Renal cortical epithelial cell (primary cell): ENCODE measurements at places on chromosomes 6 and 20. TPM values are rescaled to one million over a fixed set of nuclear protein-coding genes. Genes with fewer than 3 reads are reported as not detected.

- DNase-seq, result no peak
These were observed 43.4 kb downstream of the PSMB1 start for GRCh38 chr6:170509723-170510018.

- no peak for DNase-seq
These were observed 318.2 kb downstream of the SAMD5 start for GRCh38 chr6:147826698-147827097.

The PHACTR3 gene
- 0.52 and 1.6 TPM in 2 replicates for total RNA-seq

The NNAT gene
- 0.35 and 1.4 TPM in 2 replicates for total RNA-seq

The SNAP25 gene
- 0.35 TPM in 1 of 2 replicates, not detected in the other for total RNA-seq

The RCAN2 gene
- total RNA-seq, result 1.6 and 3.1 TPM in 2 replicates

DNA sequence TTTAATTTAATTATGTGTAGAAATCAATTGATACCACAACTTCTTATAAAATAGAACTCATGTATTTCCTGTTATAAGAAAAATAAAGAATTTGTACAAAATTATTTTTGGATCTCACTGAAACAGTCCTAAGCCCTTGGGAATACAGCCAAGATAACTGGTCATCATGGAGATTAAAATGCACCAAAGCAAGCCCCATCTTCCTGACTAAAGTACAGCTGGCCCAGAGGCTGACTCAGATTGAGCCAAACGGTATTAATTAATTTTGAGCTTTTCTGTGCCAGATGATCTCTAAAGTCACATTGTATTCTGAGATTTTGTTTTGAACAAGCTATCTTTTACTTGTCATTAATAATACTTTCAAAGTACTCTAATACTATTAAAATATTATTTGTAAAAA lies 978.5 kb downstream of the TBC1D32 start:
- DNase-seq, result no peak

DNA sequence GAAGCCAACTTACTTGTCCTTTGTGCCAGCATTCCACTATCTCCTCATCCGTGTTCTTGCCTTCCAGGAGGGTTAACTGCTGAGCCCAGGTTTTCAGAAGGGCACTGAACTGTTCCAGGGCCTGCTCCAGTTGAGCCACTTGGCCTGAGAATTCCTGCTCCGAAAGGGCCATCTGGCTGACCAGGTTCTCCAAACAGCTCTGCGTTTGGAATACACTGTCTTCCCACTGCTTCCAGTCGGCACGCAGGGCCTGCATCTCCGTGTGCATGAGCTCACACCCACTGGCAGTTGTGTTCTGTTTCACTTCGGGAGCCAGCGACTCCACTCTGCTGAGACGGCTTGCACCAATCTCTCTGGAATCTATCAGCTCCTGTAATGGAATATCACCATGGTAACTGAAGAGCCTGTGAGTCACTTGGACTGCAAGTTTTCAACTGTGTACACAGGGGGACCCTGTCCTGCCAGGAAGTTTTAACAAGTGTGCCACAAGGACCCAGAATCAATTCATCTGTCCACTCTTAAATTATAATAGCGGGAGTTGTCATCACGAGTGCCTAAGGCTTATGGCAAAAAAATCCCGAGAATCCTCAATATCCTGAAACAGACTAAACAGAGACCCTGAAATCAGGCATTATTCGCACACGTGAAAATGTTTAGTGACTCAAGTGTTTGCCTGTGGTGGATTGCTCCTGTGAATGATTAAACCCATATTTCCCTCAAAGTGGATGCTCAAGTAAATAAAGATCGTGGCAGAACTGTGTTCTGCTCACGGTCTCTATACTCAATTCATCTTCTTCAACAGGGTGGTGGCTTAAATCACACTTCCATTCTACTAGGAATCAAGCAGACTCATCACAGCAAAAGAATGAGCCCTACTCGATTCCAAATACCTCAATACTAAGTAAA lies 255.9 kb downstream of the SYNE1 start:
- peak; percentile 99 for DNase-seq

DNA sequence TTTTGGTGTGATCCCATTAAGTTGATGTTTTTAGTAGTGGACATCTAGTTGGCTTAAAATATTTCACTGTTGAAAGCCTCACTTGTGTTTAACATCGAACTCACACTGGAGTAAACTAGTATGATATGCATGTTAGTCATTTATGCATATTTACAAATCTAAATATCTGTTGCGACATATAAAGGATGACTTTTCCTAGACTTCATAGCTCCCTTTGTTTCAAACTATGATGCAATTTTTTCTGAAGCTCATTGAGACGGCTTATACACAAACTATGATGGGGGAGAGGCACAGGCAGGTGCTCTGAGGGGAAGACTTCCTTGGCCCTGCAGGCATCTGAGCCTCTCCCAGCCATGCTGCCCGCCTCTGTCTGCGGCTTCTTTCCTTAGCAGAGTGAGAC lies 11.8 kb upstream of the FOXC1 start:
- DNase-seq, result peak; percentile 72

DNA sequence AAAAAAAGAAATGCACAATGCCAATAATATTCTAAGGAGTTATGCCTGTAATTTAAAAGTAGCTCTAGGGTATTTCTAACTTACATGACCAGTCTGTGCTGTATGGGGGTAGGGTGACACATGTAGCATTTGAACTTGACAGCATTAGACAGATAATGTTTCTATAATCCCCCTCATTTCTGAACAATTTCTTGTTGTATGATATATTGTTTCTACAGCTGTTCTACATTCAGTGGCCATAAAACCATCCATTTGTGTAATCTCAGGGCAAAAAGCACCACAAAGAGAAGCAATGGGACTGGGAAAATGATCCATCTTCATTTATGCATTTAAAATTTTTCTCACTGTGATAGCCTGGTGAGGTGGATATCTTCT lies 767.8 kb downstream of the TFAP2A start:
- DNase-seq, result no peak

GRCh38 chr6:36126553-36127458 lies 3.5 kb upstream of the MAPK13 start:
- peak; percentile 44 for DNase-seq

The HLA-DQB2 gene
- not detected in 2 replicates for total RNA-seq

The CLVS2 gene
- total RNA-seq, result under 0.01 TPM in 1 of 2 replicates, not detected in the other

DNA sequence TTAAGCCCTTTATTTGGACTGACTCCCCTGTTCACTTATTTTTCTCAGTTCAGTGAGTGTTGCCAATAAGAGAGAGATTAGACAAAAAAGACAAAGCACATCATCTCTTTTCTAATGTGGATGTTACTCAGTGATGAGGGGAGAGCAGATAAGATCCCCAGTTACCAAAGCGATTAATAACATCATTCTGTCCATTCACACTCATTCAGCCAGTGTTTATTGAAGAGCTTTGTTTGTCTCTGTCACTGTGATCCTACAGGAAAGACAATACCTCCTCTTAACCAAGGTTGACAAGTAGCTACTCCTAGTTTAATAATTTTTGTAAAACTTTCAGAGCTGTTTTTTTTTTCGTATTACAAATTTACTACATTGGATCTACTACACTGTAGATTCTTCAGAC lies 163.0 kb downstream of the EYA4 start:
- DNase-seq, result no peak

DNA sequence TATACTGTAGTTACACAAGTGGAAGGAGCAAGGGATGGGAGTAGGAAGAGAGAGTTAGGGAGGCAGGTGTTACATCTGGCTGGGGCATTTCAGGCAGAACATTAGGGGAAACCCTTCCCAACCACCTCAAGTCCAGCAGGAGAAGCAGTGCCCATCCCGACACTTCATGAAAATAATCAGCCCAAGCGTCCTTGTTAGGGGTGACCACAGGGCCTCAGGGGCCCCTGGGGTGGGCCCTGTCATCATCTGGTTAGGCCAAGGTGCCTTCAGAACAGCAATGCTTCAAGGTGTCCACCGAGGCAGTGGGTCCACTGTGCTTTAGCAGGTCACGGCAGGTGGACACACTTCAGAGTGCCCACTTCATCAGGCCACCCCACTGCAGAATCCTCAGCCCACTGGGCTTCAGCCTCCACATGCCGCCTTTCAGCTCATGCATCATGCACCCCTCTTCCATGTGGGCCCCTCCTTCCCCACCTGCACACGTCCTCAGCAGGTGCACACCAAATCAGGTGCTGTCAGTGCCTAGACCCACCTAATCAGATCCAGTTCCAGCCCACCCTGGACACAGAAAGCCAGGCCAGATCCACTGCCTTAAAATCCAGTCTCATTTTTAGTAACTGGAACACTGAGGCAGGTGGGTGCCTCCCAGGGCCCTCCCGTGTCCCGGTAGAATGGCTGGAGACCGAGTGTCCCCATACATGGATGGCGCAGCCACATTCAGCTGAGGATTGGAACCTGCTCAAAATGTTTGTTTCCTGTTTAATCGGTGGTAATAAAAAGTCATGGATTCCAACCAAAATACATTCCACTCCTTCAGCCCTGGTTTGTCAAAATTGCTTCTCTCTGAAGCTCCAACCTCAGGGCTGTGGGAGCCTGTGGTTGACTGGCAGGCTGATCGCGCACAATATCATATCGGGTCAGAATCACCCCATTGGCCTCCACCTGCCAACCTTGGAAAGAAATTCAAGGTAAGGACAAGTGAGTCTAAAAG lies 99.5 kb downstream of the ANKRD60 start:
- no peak for DNase-seq
